Activated naive CD4-positive, alpha-beta T cell (primary cell): ENCODE measurements at places on chromosomes 1 and 21.

DNA sequence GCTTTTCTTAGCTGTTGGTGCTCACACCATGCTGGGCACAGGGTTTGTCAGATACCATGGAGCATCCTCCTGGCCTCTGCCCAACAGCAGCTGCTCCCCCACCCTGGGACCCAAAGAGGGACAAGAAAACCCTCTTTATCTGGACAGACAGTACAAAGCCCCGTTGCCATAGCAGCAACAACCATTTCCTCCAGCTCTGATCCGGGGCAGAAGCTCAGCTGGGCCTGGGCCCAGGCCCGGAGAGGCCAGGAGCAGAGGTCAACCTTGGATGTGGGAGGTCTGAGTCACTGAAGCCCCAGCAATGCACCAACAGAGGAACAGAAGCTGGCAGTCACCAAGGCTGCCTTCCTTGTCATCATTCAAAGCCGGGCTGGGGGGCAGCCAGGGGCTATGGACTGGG, 228.4 kb upstream of the POU3F1 start:
- DNase-seq: no peak

- DNase-seq: no peak
These were observed 74.2 kb upstream of the QSOX1 start for GRCh38 chr1:180080439-180080838.

DNA sequence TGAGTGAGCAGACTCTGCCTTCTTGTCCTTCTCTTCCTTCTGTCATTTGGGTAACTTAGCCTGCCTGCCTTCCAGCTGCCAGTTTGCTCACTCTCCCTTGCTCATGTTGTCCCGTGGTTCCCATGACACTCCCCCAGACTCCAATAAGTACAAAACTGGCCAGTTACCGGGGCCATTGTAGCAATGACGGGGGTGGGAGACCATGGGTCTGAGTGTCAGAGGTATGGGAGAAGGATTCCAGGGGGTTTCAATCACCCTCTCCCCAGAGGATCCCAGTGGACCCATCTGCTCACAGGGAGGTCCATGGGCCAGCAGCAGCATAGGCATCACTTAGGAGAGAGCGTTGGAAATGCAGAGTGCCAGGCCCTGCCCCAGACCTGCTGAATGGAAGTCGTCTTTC, 51.3 kb downstream of the CAPN9 start:
- DNase-seq: no peak

DNA sequence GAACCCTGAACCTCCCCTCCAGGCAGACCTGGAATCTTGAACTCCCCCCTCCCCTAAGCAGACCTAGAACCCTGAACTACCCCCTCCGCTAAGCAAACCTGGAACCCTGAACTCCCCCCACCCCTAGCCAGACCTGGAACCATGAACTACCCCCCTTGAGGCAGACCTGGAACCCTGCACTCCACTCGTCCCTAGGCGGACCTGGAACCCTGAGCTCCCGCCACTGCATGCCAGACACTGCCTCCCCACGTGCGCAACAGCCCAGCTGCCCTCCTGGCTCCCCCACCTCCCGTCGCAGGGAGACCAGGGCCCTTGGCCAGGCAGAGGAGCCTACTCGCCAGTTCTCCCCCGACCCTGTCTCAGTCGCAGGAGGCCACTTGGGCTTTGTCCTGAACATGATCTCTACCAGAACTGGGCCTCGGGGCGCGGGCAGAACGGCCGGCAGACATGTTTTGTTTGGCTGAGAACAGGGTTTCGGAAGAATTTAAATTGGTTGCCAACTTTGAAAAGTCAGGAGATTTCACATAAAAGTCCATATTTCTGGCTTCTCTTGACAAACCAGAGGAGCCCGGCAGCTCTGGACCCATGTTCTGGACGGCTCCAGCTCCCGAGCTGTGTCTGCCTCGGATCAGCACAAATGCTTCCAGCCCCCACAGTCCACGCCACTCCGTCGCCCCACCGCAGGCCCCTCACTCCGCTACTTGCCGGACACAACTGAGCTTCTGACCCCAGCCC, 9.2 kb upstream of the PLEKHG5 start:
- DNase-seq: no peak

DNA sequence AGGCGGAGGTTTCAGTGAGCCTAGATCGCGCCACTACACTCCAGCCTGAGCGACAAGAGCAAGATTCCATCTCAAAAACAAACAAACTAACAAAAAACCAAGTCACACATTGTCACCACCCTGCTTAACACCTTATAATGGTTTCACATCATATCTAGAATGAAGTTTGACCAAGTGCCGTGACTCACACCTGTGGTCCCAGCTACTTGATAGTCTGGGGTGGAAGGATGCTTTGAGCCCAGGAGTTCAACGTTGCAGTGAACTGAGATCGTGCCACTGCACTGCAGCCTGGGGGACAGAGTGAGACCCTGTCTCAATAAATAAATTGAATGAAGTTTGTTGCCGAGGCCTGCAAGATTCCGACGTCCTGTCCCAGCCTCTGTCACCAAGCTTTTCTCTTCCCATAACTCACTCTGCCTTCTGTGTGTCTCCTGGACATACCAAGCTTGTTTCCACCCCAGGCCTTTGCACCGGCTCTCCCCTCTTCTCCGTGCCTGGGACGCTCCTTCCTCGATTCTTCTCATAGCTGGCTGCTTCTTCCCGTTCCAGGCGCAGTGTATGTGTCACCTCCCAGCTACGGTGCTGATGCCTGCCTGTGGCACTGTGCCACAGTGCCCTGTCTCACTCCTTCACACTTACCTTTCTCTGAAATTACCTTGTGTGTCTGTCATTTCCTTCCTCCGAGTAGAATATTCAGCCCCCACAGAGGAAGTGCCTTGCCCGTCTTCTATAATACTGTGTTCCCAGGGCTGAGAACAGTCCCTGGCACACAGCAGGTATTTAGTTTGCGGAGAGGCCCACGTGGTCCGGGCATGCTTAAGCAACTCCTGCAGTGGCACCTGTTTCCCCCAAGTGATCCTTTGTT, 3.8 kb upstream of the SELENON start:
- no peak for DNase-seq

DNA sequence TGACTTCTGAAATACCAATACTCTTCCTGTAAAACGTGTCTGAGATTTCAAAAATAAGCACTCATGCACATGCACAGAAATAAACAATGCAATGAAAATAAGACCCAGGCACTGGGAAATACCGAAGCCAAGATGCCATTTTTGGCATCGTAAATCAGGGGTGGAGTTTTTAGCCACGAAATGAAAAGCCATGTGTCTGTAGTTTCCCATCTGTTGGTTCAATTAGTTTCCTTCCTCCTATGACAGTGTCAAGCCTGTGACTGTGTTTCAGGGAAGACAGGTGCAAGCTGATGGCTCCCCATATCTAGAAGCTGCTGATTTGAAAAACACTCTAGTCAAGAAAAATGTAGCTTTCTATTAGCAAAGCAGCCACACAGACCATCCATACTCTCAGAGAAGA, 480.4 kb upstream of the CAMK1G start:
- DNase-seq: no peak

DNA sequence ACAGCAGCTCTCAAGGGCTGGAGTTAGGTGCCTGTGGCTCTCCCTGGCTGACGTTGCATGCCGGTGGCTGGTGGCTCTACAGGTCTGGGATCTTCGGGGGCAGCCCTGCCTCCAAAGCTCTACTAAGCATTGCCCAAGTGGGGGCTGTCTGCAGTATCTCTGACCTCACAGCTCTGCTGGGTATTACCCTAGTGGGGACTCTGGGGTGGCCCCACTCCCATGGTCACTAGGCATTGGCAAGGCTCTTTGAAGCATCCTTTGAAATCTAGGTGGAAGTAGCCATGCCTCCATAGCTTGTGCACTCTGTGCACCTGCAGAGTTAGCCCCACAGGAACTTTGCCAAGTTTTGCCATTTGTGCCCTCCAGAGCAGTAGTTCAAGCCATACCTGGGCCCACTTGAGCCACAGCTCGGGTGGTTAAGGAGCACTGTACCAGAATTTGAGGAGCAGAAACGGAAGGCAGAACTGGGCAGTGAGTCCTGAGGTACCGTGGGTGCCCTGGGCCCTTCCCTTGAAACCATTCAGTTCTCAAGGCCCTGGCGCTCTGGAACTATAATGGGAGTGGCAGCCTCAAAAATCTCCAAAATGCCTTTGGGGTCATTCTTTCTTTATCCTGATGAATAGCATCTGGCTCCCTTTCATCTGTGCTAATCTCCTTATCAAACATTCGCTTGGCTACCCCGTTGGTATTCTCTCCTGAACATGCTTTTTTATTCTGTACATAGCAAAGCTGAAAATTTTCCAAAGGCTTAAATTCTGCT, 15.4 kb downstream of the GJA4 start:
- no peak for DNase-seq

GRCh38 chr21:42806509-42807140, 72.7 kb downstream of the WDR4 start:
- DNase-seq: no peak

- DNase-seq: no peak
These were observed 95.5 kb downstream of the GRIK3 start for GRCh38 chr1:36938819-36939218.

DNA sequence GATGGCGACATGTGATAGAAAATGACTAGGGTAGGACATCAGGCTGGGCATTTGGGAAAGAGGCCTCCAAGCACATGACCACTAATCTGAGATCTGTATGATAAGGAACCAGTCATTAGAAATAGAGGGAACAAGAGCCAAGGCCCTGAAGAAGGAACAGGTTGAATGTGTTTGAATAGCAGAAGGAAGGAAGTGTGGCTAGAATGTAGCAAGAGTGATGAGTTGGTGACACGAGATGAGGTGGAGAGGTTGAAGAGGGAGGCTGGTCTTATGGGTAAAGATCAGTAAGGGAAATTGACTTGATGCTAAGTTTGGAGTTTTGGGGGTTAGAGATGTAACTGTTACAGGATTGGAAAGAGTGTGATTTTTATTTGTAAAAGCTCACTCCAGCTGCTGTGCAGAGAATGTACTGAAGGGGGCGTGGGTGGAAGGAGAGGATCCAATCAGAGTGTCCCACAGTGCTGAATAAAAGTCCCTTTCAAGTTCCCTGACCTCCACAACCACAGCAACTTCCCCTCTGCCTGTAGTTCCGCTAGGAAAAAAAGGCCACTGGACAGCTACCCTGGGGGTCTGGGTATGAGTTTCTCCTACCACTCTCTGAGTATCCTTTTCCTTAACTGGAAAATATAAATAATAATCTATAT, 295.0 kb downstream of the OMA1 start:
- no peak for DNase-seq

- no peak for DNase-seq
These were observed 11.6 kb downstream of the COL9A2 start for GRCh38 chr1:40305451-40305850.

- no peak for DNase-seq
These were observed 531 bp downstream of the TSPEAR start for GRCh38 chr21:44710756-44711326.

DNA sequence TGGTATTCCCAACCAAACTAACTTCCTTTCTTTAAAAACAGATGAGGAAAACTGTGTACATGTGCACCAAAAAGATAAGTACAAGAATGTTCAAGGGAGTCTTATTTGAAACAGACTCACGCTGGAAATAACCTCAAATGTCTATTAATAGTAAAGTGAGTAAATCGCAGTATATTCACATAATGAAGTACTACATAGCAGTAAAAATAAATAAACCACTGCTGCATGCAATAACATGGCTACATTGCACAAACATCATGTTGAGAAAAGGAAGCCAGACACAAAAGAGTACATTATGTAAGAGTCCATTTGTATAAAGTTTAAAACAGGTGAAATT, 5.2 kb upstream of the DENND2D start:
- no peak for DNase-seq

- no peak for DNase-seq
These were observed 70.0 kb downstream of the PLD5 start for GRCh38 chr1:242454262-242455051.

GRCh38 chr1:29397256-29397590, 160.9 kb downstream of the PTPRU start:
- no peak for DNase-seq

DNA sequence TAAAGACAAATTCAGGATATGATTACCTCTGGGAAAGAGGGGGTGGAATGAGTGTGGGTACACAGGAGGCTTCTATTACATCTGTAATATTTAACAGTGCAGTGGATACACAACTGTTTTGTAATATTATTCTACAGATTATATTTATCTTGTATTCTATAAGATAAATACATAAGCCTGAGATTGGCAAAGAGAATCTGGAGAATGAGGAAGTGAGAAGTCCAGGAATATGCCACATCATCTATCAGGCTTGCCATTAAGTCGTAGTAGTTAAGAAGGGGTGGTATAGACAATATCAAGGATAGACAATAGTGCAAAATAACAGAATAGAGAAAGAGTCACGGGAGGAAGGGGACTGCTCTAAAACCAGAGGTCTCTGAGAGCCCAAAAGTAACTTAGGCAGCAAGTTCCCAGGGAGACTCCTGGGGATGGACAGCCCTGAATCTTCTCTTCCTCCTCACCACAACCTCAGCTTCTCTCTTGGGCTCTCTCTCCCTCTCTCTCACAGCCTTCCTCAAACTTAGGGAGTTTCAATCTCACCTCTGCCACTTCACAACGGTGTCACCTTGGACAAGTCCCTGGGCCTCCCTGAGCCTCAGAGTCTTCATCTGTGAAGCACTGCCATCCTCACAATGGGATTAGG, 14.0 kb upstream of the PTAFR start:
- no peak for DNase-seq

DNA sequence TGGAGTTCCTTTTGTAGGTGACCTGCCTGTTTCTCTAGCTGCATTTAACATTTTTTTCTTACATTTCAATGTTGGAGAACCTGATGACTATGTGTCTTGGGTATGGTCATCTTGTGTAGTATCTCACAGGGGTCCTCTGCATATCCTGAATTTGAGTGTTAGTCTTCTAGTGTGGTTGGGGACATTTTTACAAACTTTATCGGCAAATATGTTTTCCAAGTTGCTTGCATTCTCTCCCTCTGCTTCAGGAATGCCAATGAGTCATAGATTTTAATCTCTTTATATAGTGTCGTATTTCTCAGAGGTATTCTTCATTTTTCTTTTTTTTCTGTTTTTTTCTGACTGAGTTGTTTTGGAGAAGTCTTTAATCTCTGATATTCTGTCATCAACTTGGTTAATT, 684.0 kb downstream of the NCAM2 start:
- DNase-seq: no peak

DNA sequence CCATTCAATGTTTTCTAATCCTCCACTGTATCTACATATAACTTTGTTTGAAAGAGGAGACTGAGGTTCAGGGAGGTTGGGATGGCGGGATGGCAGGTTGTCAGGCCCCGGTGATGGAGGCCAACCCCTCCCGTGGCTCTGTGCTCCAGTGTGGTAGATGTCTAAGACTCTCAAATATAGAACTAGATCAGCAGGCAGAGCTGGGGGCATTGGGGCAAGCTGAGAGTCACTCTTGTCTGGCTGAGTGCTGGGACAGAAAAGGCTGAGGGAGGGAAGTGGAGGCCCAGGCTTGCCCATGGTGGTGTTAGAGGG, 1.7 kb downstream of the IL6R start:
- no peak for DNase-seq

GRCh38 chr1:8847990-8848389, 30.5 kb downstream of the ENO1 start:
- no peak for DNase-seq

GRCh38 chr1:1306661-1307260, 969 bp downstream of the ACAP3 start:
- no peak for DNase-seq
